Activated CD4-positive, alpha-beta T cell treated with anti-CD3 and anti-CD28 coated beads for 48 hours (primary cell): ENCODE measurements at places on chromosomes 5 and 9.
A peak's percentile ranks its signal among the peaks of the same experiment; 100 is the strongest.

DNA sequence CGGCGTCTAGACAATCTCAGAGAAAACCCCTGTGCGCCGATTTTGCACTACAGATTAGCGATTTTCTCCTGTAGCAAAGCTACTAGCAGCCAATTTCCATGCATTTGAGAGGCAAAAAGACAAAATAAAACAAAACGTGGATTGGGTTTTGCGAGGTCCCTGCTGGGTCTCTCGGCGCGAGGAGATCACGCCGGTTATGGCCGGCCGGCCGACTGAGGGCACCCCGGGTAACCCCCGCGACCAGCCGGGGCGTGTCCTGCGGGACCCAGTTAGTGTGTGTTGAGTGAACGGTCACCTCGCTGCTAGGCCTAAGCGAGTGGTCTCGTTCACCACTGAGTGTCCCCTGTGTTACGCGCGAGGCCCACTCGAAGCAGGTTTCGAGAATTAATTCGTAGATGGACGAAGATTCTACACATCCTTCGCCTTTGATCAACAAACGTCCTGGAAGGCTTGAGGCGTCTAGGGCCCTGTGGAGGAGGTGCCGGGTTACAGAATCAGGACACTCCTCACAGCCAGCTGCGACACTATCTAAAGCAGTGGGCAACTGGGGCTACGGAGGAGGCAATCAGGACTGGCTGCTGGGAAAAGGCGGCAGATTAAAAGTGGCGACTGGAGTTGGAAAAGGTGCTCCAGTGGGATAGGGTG is 764 bp upstream of the VDAC1 start:
- DNase-seq, result no peak

- no peak for DNase-seq
Measured at GRCh38 chr9:100669968-100670367, 92.1 kb downstream of the CAVIN4 start.

DNA sequence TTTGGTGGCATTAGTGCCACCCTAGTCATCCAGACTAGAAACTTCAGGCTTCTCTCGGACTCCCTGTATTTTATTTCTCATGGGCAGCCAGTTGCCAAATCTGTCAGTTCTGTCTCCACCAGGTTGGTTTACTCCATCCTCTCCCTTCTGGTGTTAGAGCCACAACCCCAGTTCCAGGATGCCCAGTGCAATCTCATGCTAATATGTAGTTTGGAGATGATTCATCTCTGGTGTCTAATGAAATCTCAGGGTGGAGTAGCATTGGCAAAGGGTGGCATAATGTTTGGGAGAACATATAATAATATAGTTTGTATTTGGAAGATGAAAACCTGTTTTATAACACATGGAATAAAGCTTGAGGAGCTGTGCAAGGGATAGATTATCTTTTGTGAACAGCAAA is 30.2 kb downstream of the SLC46A2 start:
- no peak for DNase-seq

DNA sequence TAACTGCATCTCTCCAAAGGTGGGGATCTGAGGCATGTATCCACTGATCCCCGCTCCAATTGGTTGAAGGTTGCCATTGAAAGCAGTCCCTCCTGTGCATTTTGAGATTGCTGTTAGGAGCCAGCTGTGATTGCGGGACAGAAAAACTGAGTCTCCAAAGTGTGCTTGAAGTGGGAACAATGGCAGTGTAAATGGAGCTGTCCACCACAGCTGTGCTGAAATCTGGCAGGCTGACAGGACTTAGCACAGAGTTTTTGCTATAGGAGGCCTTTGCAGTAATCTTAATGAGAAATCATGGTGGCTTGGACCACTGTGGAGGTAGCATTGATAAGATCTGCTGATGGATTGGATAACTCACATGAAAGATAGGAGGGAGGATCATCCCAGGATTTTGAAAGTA is 3.3 kb downstream of the RNF20 start:
- DNase-seq, result peak; percentile 37

GRCh38 chr9:124179196-124180071 is 78.3 kb upstream of the NEK6 start:
- no peak for DNase-seq

DNA sequence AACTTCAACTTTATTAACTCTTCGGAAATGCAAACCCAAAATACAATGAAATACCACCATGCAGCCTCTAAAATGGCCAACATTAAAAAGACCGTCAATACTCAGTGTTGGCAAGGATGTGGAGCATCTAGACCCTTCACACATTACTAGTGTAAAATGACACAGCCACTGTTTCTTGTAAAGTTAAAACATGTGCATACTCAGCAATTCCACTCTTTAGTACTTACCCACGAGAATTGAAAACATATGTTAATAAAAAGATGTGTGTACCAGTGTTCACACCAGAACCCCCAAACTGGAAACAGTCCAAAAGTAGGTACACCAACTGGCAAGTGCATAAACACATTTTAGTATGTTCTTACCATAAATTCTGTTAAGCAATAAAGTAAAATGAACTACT is 294.7 kb downstream of the PLK2 start:
- DNase-seq, result no peak

- peak; percentile 28 for DNase-seq
Measured at GRCh38 chr5:142426129-142427014, 101.6 kb upstream of the SPRY4 start.

GRCh38 chr5:81355291-81356251 is 38.4 kb downstream of the ACOT12 start:
- DNase-seq, result no peak

DNA sequence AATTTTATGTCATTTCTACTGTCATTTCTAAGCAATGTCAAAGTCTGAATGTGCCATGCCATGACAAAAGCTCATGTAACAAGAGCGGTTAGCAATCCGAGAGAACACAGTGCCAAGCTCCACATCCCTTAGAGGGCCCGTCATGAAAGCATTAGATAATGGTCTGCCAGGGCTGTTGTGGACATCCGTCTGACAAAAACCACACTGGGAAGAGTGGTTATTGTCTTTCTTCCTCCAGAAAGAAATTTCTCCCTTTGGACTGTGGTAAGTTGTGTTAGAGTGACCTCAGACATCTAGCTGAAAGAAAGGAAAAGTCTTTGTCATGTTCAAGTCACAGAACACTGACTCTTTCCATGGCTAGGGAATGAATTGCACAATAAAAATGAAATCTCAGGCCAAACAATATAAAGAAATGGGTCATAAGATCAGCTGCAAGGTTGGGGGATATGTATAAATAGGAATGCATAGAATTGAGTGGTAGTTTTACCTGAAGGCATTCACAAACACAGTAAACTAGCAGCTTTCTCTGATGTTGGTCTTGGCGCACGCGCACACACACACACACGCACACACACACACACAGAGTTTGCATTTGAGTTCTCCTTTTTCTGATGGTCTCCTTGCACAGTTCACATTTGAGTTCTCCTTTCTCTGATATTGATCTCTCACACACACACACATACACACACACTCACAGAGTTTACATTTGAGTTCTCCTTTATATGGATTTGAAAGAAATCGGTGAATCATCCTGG is 5.3 kb downstream of the SLC1A3 start:
- no peak for DNase-seq

DNA sequence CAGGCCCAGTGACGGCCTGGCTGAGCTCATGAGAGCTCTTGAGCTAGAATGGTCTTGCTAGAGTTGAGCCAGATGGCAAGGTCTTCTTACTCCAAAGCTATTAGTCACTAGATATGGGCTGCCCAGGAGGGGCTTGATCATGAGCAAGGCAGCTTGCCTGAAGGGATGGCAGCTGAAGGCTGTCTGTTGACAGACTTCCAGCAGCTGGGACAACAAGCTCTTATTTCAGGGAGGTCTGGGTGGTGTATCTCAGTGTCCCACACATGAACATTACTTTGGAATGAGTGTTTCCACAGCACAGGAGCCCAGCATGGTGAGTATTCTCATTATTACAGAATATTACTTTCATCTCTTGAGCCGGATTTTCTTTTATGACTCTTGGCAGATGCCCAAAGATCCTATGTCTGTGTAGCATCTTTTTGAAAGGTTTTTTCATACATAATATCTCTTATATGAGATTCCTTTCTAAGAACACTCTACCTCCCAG is 414.1 kb downstream of the ARHGEF28 start:
- no peak for DNase-seq

GRCh38 chr5:177099422-177100093 is 12.8 kb downstream of the FGFR4 start:
- no peak for DNase-seq

DNA sequence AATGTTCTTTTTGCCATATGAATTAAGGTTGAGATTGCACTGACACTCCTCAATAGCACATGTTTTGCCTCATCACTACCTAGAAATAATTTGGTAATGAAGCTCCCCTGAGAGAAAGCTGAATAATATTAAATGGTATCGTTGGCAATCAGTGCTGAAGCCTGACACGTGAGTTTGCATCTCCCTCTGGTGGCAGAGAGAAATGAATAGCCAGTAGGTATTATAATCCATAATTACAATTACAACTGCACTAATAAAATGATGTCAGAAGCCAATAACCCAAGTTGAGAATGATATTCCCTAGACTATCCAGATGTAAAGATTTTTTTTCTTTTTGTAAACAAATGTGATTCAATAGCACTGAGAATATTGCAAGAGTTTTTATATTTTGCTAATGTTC is 700.3 kb downstream of the PTPRD start:
- no peak for DNase-seq

DNA sequence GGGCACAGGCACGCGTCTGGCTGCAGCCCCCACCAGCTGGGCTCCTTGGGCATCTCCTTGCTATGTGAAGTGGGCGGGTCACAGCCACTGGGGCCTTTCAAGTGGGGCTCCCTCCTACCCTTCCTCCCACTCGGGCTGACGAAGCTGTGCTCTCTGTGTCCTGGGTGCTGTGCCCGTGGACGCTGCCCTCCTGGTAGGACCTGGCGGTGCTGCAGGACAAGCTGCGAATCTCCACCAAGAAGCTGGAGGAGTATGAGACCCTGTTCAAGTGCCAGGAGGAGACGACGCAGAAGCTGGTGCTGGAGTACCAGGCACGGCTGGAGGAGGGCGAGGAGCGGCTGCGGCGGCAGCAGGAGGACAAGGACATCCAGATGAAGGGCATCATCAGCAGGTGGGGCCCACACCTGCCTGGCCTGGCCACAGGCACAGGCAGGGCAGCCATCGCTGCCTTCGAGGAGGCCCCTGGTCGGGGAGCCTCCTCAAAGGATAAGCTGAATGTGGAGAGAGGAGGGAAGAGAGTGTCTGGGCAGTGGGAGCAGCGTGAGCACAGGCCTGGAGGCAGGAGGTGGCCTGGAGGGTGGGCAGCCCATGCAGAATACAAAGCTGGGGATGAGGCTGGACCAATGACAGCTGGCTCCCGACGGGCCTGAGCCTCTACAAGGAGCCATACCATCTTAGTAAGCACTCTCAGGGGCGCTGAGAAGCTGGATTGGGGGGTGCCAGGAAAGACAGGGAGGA is 124.7 kb downstream of the DAB2IP start:
- DNase-seq, result no peak

DNA sequence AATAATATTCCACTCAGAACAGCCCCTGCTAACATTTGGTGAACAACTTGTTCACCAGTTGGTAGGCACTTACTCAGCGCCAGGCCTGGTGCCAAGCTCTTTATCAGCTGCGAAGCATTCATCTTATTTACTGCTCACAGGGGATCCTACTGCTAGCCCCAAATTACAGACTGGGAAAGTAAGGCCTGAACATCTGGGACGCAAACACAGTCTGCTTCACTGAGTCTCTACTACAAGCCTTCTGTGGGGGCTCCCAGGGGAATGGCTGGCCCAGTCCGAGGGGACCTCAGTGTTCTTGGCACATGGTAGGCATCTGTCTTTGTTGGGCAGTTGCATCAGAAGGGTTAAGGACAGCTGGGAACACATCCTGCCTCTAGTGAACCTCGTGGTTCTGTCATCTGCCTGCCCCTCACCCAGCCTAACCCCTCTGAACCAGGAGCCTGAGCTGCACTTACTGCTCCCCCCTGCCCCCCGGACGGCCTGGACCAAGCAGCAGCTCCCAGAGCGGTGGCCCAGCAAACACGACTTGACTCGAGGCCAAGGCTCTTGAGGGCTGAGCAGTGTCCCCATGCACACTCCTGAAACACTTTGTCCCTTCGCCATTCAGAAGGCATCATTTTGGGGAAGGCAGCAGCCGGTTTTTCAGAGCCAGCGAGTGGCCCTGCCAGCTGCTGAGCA is at the start of gene PHYHD1:
TSS of gene PHYHD1 (plus strand) at position 602 of the 678 bp plus-strand sequence. CDS start 1,342 bp downstream, outside the sequence.
- no peak for DNase-seq

DNA sequence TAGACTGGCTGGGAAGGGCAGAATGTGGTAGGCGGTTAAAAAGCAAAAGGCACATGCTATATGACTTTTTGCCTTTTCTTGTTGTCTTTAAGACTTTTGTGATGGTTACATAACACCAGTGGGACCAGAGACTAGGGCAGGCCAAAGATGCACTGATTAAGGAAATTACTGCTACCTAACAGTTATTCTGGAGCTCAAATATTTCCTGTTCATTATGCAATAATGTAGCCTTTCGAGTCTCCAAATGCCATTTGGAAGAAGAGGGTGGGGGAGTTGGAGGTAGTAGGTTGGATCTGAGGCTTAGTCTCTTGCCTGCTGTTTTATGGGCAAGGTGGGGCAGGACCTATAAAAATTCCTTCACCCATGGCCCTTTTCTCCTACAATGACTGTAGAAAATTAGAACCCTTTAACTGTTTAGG is 51.7 kb downstream of the SH3GL2 start:
- DNase-seq, result no peak

GRCh38 chr5:143671021-143671420 is 140.9 kb upstream of the HMHB1 start:
- no peak for DNase-seq

DNA sequence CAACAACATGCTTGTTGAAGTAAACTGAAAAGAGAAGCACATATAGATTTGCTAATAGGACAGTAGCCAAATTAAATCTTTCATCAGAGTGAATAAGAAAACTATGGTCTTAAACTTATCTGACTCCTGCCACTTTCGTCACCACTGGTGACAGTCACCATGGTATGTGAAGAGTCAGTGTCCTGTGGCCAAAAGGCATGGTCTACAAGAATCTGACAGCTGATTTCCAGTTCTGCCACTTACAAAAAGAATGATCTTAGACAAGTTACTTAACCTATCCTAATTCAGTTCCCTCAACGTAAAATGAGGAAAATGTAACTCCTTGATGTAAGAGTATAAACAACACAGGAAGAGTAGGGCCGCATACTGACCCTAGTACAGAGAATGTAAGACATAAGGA is 102.0 kb downstream of the LPAR1 start:
- DNase-seq, result no peak

GRCh38 chr9:114827641-114828302 is 21.9 kb upstream of the TNFSF15 start:
- peak; percentile 47 for DNase-seq

- DNase-seq, result no peak
Measured at GRCh38 chr9:134710271-134710540, 68.6 kb downstream of the COL5A1 start.

DNA sequence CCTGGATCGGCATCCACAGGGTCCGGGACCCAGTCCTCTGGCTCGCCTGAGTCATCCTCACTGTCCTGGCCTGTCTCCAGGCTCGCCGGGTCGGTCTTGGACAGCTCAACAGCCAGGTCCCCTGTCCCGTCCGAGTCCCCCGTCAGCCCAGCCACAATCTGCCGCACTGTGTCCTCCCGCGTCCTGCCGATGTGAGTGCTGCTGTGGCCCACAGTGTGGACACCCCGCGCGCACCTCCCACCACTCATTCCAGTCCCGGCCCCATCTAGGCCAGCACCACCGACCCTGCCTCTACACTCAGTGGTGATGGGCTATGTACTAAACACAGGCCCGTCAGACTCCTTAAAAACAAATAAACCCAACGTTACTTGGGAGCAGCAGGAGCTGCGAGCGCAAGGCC is 6.7 kb downstream of the ANAPC2 start:
- DNase-seq, result no peak

- DNase-seq, result no peak
Measured at GRCh38 chr5:95919658-95920057, 42.0 kb downstream of the ELL2 start.
